ENCODE measurements at places on chromosomes 6 and 20.

DNA sequence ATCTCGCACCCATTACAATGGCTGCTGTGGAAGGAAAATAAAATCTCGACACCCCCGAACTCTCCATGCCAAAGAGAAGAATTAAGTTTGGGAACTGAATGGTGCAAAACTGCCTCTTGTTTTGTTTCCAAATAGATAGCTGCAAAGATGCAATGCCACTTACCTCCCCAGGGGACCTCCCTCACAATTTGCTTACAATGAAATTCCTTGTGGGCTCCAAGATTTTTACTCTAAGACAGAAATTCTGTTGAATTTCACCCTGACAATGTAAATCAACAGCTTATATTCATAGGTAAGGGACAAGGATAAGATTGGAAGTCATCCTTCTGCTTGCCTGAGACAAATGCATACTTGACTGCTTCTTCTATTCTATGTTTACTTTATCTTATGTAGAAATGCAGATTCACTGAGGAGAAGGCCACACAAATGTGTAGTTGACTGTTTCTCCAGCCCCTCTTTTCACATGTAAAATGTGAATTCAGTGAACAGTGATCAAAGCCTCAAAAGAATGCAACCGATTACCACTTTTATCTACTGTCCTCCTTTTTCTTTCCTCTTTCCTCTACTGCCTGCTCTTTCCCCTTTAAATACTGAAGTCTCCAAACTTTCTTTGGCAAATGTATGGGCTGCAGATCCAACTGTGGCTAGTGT lies 36.6 kb downstream of the ADGRF4 start:
- no peak for DNase-seq

- DNase-seq = no peak
Measured at GRCh38 chr20:50571466-50571865, 61.3 kb downstream of the PTPN1 start.

DNA sequence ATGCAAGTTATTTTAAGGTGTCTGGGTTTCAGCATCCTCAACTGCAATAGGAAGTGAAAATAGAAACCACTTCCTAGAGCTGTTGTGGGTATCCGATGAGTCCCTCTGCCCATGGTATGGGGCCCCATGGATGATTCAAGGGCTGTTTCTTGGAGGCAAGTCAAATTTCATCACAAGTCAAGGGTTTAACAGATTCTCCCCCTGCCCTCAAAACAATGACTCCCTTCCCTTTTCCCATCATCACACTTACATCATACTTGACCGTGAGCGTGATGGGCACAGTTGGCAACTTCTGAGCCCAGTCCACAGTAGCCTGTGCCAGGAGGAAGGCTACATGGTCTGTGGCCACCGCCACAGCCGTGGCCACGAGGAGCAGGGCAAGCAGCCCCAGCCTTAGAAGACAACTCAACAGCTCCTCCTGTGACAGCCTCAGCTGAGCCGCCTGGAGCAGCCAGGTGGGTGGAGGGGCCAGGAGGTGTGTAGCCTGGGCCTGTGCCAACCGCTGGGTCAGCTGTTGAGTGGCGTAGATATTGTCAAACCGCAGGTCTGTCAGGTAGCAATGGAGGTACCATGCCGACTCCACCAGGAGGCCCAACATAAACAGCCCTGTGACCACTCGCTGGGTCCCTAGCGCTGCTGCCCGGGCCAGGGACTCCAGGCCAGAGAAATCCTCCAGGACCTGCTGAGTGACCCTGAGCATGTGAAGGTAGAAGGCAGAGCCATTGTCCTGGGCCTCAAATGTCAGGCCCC lies 5.2 kb downstream of the OCSTAMP start:
- DNase-seq = no peak

DNA sequence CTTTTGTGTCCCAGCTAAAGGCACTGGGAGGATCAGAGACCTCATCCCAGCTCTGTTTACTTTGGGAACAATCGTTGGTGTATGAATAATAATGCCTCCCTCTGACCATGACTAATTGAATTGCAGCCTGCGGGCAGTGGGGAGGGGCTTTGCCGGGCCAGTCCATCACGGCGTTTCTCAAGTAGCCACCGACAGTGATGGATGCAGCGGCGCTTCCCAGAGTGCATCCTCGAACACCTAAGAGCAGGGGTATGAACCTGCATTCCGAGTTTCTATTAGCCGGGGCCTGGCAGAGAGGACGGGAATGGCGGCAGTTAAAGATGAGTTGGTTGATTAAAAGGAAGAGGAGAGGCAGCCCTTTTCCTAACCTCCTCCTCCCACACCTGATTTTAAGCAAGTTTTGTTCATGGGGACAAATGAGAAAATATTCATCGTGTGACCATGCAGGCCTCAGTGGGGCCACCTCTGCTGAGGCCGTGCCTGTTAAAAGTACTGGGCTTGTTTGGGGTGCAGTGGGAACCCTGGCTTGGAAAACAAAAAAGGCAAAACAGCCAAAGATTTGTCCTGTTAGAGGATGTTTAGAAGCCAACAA lies 154.1 kb downstream of the FOXA2 start:
- DNase-seq = no peak

DNA sequence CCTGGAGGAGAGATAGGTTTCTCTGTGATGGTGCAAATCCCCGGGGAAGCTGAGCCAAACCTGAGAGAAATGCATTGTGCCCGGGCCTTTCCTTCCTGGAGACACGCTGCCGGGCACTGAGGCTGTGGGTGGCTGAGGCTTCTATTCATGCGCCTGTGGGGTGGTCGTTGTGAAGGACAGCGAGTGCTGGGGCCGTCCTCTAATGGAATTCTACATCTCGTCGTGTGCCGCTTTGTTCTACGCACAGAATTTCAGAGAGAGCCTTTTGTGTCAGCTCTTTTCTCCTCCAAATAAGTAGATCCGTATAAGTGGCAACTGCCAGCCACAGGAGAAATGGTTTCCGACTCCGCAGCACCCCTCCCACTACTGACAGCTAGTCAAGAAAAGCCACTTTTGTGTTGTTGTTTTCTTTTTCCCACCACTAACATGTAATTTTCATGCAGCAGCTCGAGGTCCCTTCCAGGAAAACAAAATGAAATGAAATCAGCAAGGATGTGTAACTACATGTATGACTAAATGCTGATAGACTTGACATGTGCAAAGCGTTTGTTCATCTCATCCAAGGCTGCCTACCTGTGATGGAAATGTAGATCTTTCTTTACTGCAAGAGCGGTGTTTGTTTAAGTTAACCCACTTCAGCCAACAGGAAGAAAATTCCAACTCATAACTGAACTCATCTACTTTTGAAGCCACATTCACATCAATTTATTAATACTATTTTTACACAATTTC lies 26.4 kb upstream of the PXDC1 start:
- DNase-seq = no peak

DNA sequence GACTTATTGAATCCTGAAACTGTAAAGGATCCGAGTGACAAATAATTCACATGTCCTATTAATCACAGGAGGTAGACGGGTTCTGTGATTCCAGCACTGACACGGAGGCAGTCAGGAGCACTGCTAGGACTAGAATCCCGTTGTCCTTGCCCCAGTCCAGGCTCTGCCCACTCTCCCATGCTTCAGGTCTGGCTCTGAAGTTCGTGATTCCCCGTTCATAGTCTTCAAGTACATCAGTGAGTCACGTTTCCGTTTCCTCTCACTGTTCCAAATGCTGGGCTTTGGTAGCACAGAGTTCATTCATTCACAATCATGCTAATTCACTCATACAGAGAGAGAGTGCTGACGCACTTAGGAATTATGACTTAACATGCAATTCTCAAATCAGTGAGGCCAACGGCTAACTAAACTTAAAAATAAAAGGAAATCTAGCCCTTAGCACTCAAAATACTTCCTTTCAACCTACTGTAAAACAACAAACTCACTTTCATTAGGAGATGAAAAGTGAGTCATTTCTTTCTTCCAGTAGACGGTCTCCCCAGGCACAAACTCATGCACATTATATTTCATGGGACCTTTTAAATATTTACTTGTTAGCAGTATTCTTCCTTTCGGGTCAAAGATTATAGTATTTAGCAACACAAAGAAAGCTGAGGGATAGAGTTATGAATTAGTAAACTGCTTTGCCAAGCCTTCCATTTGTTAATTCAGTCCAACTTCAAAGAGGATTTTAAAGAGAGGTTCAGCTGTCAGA lies 94.0 kb upstream of the NHSL1 start:
- peak; percentile 46 for DNase-seq

- no peak for DNase-seq
Measured at GRCh38 chr6:102022803-102023202, 629.3 kb downstream of the GRIK2 start.

GRCh38 chr6:4320860-4321259 lies 185.5 kb upstream of the ECI2 start:
- no peak for DNase-seq

GRCh38 chr6:34020278-34020677 lies 125.6 kb downstream of the GRM4 start:
- DNase-seq = no peak

DNA sequence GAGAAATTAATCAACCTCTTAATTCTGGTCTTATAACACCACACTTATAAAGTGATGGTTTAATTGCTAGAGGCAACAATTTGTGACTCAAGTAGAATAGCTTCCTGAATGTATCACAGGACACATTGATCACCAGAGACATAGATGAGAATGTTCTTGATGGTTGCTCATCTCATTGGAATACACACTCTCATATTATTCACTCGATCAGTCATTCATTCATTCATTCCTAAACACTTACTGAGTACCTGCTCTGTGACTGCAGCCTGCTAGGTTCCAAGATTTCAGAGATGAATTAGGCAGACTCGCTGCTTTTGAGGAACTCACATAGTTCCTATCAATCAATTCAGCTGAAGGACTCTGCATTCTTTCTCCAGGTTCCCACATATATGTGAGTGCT lies 365.1 kb upstream of the SOX4 start:
- no peak for DNase-seq

DNA sequence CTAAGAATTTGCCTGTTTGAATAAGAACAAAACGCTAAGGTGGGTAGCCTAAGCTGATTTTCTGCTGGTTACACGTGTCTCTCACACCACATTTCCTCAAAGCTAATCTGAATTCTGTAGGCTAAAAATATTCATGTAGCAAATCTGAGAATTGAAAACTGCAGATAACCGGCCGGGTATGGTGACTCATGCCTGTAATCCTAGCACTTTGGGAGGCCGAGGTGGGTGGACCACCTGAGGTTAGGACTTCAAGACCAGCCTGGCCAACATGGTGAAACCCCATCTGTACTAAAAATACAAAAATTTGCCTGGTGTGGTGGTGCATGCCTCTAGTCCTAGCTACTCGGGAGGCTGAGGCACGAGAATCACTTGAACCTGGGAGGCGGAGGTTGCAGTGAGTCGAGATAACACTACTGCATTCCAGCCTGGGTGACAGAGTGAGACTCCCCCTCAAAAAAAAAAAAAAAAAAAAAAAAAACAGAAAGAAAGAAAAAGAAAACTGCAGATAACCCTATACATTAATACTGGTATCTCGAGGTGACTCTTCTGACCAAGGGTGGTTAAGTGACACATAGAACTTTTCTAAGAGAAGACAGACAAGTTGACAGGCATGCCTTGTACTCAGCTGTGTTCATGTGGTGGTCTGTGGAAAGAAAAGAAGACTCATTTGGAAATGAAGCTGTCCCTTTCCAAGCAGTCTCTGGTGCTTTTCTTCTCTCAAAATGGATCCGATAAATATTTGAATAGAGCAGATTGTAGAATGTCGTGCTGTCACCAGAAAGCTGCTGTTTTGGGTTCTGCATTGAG lies 24.7 kb upstream of the ASXL1 start:
- DNase-seq = peak; percentile 85

DNA sequence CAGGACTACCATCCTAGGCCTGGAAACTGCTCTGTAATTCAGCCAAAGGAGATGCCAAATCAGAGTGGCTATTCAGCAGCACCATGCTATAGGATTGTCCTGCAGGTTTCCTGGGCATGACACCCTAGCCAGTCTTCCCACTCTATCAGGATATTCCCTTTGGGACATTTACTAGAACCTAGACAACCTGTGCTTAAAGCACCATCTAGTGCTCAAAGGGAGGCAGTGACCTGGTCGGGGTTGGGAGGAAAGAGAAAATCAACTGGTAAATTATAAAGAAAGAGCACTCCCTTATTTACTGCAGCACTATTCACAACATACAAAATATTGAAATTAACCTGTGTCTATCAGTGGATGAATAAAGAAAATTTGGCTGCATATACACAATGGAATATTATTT lies 67.2 kb upstream of the SMLR1 start:
- no peak for DNase-seq

- DNase-seq = no peak
Measured at GRCh38 chr6:16705081-16705993, 55.9 kb downstream of the ATXN1 start.

DNA sequence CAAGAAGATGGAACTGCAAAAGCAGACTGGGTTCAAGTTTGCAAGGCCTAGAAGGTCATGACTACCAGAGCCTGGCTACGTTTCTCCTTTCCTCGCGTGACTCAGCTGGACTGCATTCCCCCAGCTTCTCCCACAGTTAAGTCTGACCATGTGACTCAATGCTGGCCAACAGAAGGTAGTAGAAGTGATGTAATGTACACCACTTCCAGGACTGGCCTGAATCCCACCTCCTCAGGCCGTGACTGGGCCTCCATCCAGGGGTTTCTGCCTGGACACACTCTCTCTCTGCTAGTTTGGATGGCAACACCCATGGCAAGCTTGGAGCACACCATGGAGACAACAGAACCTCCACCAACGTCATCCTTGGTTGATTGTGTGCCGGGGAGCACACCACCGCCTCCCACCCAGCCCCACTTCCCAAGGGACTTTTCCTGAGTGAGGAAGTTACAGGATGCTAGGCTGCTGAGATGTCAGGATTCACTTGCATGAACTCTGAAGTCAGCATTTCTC lies 112.0 kb upstream of the CDYL start:
- no peak for DNase-seq

- no peak for DNase-seq
Measured at GRCh38 chr20:45456632-45457031, 12.9 kb upstream of the WFDC2 start.

GRCh38 chr20:9467995-9468394 lies 46.4 kb upstream of the LAMP5 start:
- no peak for DNase-seq

DNA sequence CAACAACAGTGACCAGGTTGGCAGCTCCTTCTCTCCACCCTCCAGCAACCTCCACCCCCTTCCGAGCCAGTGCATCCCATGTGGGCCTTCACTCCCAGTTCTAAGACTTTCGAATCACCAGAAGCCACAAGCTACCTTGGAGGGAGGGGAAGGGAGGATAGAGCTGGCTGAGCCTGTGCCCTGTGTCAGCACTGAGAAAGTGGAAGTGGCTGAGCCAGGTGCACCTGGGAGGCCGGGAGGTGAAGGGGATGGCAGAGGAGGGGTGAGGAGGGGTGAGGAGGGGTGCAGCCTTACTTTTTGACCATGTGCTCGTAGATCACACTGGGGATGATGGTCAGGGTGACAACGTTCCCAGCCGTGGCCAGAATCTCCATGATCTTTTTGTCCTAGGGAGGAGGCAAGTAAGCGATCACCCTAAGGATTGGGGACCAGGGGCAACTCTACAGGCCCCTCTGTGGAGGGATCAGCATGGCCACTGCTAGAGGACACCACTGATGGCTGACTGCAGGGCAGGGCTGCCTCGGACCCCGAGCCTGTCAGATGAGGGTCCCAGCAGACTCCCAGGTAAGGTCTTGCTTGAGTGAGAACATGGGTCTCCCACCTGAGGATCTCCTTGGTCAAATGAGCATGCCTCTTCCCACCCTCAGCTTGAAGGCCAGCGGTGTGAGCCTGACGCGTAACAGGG lies 18.3 kb downstream of the SDCBP2 start:
- no peak for DNase-seq

- no peak for DNase-seq
Measured at GRCh38 chr6:110419028-110419739, 3.8 kb upstream of the DDO start.
